SK-N-SH (cell line): ENCODE measurements at places on chromosomes 2 and 18. TPM values are rescaled to one million over a fixed set of nuclear protein-coding genes. Genes with fewer than 3 reads are reported as not detected.

The AOX1 gene
- polyA plus RNA-seq: 3.3 and 4.6 TPM in 2 replicates

The SDC1 gene
- 105 and 122 TPM in 2 replicates for polyA plus RNA-seq

The TGFA gene
- not detected in 2 replicates for polyA plus RNA-seq

The KATNAL2 gene
- polyA plus RNA-seq: 6.5 and 8.2 TPM in 2 replicates

The CYP27C1 gene
- polyA plus RNA-seq: 0.03 TPM in 1 of 2 replicates, not detected in the other

The TWIST2 gene
- polyA plus RNA-seq: 10.2 and 19.5 TPM in 2 replicates

The ITPRIPL1 gene
- polyA plus RNA-seq: 4.3 and 5.0 TPM in 2 replicates

The CPO gene
- not detected in 2 replicates for polyA plus RNA-seq

The ALLC gene
- polyA plus RNA-seq: 0.08 TPM in 1 of 2 replicates, not detected in the other

The PTRHD1 gene
- polyA plus RNA-seq: 65.6 and 74.4 TPM in 2 replicates

The CHRNA1 gene
- polyA plus RNA-seq: 0.02 and 0.08 TPM in 2 replicates

- no peak for DNase-seq
Measured at GRCh38 chr2:121019071-121019470, 265.9 kb downstream of the TFCP2L1 start.

DNA sequence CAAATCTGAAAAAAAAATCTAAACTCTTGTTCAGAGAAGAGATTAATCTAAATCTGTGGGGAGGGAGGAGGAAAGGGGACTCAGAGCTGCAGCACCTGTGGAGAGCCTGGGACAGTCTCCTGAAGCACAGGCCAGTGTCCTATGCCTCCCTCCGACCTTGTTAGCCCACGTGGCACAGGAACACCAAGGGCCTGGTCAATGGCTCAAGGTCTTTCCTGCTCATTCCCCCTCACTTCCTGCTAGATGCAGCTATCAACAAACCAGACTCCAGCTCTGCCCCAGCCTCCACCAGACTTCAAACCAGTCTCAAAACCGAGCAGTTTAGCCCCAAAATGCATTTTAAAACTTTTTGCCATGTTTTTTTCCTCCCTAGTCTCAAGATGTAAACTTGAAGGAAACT is 20.1 kb upstream of the SULT1C3 start:
- no peak for DNase-seq

DNA sequence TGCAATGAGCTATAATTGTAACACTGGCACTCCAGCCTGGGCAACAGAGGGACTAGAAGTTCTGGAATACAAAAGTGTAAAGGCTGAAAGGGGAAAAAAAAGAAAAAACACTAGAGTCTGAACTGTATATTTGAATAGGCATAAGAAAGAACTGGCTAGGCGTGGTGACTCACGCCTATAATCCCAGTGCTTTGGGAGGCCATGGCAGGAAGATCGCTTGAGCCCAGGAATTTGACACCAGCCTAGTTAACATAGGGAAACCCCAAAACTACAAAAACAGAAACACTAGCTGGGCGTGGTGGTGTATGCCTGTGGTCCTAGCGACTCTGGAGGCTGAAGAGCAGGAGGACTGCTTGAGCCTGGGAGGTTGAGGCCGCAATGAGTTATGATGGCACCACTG is 70.6 kb downstream of the SAP130 start:
- DNase-seq: no peak

GRCh38 chr2:203719456-203720410 is 13.3 kb downstream of the CD28 start:
- no peak for DNase-seq

DNA sequence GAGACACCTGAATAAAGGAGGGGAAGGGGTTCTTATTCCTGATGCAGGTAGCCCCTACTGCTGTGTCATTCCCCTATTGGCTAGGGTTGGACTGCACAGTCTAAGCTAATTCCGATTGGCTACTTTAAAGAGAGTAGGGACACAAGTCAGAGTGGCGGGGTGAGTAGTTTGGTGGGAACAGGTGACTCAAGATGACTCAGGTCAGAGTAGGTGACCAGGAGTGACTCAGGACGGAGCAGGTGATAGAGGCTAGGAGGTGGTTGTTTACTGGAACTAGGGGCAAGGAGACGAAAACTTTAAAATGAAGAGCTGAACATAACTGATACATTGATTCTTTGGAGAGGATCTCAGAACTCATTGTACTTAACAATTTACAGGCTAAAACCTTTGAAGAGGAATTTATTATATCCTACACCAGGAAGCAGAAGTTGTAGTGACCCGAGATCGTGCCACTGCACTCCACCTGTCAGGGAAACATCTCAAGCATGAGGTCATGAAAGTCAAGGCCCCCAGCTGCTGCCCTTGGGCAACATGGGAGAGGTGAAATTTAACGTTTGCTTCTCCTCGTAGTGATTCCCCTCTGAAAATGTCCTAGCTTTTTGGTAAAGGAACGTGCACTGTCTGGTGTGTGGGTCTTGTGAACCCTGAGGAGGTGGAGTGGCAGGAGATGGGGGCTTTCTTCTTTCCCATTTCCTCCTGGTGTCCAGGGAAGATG is 4.5 kb upstream of the CYP27A1 start:
- no peak for DNase-seq

DNA sequence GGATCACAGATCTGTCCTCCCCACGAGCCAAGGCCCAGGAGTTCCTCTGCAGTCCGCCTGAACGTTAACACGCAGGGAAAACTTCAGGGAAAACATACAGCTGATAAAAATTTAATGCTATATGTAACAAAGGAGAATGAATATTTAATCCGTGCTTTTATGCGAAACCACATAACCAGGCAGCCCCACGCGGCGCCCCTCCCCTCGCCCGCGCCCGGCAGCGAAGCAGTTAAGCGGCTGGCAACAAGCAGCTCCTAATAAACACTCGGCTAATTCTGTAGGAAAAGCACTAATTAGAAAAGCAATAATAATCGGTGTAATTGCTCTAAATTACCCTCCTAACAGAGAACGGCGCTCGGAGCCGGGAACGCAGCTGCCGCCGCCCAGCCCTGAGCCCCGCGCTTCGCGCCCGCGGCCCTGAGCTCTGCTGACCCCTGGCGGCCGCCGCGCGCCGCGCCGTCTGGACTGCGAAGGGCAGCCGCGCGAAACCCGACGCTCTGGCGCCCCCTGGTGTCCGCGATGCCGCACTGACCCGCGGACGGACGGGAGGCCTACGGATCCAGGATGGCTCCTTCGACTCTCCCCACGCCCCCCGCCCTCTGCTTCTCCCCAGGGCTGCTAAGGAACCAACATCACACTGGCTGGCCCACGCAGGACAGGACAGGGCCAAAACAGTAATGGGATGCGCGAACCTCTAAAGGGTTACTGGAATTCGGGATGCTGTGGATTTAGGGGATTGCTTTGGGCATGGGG is 181.4 kb downstream of the SMAD2 start:
- peak; percentile 95 for DNase-seq

GRCh38 chr2:146572598-146572997 is 1272.2 kb upstream of the ACVR2A start:
- DNase-seq: no peak

GRCh38 chr2:220240641-220241040 is 613.2 kb downstream of the SLC4A3 start:
- no peak for DNase-seq

GRCh38 chr2:98730707-98731040 is 258 bp downstream of the MGAT4A start:
- peak; percentile 89 for DNase-seq

- DNase-seq: no peak
Measured at GRCh38 chr2:222734703-222735014, 63.2 kb downstream of the MOGAT1 start.

GRCh38 chr2:156532989-156533388 is 96.8 kb downstream of the GPD2 start:
- no peak for DNase-seq

DNA sequence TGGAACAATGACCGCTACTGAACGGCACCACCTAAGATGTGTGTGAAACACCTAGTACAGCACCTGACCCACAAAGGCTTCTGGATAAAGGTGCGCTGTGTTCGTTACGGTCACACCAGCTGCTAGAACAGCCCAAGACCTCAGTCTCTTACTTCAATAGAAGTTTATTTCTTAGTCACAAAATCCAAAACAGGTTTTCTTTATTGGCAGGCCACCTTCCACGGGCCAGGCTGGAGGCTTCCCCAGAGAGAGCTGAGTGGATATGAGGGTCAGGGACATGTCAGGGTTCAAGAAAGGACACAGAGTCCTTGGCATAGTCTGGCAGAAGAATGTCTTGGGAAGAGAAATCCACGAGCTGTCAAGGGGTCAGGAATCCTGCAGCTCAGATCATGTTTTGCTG is 92.2 kb downstream of the COL6A3 start:
- no peak for DNase-seq

DNA sequence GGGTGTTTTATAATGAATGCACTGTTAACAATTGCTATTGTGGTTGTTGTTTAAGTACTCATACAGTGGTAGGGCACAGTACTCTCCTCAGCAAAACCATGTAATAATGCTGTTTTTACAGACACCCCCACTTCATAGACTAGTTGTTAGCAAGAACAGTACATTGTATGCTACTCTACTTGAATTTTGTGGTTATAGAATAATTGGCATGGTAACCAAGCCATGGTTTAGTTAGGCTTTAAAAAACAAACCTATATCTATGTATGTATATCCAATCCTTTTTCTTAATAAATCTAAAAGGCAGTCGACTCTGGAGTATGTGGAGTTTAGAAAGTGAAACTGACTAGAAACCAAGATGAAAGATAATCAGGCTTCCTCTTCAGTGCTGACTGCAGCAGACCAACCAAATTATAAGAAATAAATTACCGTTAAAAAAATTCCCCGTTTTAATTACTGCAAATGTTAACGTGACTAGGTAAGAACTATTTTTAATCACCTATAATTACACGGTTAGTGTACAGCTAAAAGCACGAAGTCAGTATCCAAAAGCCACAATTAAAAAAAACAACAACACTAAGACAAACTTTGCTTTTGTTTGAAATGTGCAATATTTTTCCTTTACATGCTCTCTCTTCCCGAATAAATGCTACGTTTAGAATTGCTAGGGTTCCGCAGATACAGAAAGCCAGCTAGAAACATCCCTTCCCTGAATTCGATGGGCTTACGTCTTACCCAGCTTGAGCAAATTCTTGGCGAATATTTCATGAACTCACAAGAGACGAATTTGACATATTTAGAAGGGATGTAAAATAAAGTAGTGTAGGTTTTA is 113.3 kb upstream of the SERTAD2 start:
- DNase-seq: peak; percentile 23

- DNase-seq: peak; percentile 62
Measured at GRCh38 chr2:237723602-237724001, 75.0 kb upstream of the RBM44 start.

- no peak for DNase-seq
Measured at GRCh38 chr18:41155910-41156851, 798.9 kb upstream of the PIK3C3 start.

- DNase-seq: peak; percentile 42
Measured at GRCh38 chr18:32200766-32201165, 10.9 kb downstream of the MEP1B start.

DNA sequence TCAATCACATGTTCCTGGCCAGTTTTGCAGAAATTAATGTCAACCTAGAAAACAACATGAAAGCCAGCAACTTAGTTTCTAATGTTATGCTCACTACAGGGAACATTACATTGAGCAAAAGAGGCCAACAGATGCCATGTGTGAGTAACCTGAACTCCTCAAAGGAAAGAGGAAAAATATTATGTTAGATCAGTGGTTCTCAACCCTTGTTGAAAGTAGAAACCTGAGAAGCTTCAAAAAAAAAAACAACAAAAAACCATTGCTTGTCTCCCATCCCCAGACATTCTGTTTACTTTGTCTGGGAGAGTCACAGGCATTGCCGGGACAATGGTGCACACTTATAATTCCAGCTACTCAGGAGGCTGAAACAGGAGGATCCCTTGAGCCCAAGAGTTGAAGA is 57.7 kb downstream of the METTL4 start:
- DNase-seq: no peak

DNA sequence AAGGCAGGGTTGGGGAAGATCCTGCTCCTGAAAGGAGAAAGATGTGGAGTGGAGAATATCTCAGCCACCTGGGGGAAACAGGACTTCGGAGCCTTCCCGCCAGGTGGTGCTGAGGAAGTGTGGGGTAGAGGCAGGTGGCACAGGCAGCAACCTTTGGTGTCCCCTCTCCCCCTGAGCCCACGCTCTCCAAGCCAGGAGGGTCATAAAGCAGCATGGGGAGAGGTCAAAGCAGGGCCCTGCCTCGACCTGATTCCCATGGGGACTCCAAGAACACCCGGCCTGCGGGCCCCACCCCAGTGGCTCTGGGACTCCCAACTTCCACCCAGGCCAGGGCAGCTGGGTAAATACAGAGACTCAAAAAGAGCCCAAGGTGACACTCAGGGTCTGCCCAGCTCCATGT is 54.3 kb upstream of the SLC66A3 start:
- DNase-seq: no peak

- no peak for DNase-seq
Measured at GRCh38 chr2:85184990-85185389, 51.8 kb downstream of the TCF7L1 start.

- DNase-seq: peak; percentile 41
Measured at GRCh38 chr2:24830351-24830750, 37.1 kb downstream of the CENPO start.
